ENCODE measurements at places on chromosomes 6 and 20. TPM values are rescaled to one million over a fixed set of nuclear protein-coding genes. Genes with fewer than 3 reads are reported as not detected.

DNA sequence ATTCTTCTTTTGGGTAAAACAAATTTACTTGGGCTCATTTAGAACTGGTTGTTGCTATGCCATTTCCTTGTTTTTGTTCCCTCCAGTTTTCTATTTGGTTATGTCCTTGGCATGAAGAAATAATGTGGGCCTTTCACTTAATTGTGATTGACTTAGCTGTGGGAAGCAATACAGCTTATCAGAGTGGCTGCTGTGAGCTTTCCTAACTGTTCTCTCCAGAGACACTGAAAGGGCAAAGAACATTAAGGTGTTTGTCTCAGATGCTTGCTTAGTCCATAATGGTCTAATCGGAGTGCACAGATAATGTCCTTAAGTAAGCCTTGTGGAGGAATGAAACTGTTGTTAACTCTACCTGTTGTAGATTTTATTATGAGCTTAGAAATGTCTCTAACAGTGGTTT, 56.6 kb downstream of the SH3BGRL2 start:
- no peak overlapping the region for H3K4me3 ChIP-seq
- no peaks in the 10 kb centered on the region for H3K4me1 ChIP-seq
- DNase-seq = no peak
- H3K27ac ChIP-seq = no peak overlapping the region

- peaks cover 2% of the 10 kb centered on the region for H3K4me1 ChIP-seq
- no peak overlapping the region for H3K27ac ChIP-seq
- H3K27me3 ChIP-seq = peaks cover 55% of the 10 kb centered on the region
- no peak for DNase-seq
Observed at GRCh38 chr20:49562311-49563014, 5.5 kb downstream of the PTGIS start.

TBP gene
- 21.0 TPM for total RNA-seq

WASF1 gene
- total RNA-seq = 4.6 TPM

CFAP206 gene
- total RNA-seq = not detected

All from activated CD8-positive, alpha-beta T cell treated with anti-CD3 and anti-CD28 coated beads for 36 hours (primary cell).